ENCODE measurements at places on chromosomes 3 and 15. TPM values are rescaled to one million over a fixed set of nuclear protein-coding genes. Genes with fewer than 3 reads are reported as not detected.

GRCh38 chr3:46429671-46430070, 22.6 kb downstream of the CCRL2 start:
- H3K27me3 ChIP-seq = no peaks in the 10 kb centered on the region
- no peak overlapping the region for H3K27ac ChIP-seq
- H3K4me1 ChIP-seq = no peaks in the 10 kb centered on the region
- H3K4me3 ChIP-seq = no peak overlapping the region

DNA sequence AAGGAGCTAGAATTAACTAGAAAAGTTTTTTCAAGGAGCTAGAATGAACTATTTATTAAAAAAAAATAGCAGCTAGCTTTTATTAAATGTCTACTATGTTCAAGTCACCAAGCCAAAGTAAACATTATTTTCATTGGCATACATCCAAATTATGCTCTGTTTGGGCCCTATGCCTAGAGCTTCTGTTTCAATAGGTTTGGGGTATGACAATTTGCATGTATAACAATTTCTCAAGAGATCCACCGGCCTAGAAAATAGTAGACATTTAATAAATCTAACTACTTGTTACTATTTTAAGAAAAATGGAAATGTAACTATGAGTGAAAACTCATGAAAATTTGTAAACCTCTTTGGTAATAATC, 8.0 kb downstream of the GABRR3 start:
- H3K27ac ChIP-seq = no peak overlapping the region
- no peaks in the 10 kb centered on the region for H3K36me3 ChIP-seq
- no peaks in the 10 kb centered on the region for H3K27me3 ChIP-seq
- H3K4me3 ChIP-seq = no peak overlapping the region
- no peak for DNase-seq
- no peaks in the 10 kb centered on the region for H3K4me1 ChIP-seq

DNA sequence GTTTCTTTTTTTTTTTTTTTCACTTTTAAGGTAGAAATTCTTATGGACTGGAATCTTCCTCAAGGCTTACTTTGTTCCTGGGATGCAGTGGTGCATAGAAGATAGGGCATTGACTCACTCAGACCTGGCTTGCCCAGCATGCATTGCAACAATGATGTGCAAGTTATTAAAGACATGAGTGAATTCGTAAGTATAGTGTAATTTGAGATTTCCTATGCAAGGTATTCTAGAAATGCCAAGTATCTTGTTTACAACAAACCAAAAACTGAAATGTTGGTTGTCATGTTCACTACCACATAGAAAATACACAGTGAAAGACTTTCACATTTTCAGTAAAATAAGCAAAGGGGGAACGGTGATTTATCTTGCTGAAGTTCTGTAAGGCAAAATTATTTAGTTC, 56.5 kb upstream of the FNDC3B start:
- H3K27me3 ChIP-seq = no peaks in the 10 kb centered on the region
- no peak overlapping the region for H3K27ac ChIP-seq
- H3K4me3 ChIP-seq = no peak overlapping the region
- no peaks in the 10 kb centered on the region for H3K4me1 ChIP-seq
- no peak for DNase-seq

DNA sequence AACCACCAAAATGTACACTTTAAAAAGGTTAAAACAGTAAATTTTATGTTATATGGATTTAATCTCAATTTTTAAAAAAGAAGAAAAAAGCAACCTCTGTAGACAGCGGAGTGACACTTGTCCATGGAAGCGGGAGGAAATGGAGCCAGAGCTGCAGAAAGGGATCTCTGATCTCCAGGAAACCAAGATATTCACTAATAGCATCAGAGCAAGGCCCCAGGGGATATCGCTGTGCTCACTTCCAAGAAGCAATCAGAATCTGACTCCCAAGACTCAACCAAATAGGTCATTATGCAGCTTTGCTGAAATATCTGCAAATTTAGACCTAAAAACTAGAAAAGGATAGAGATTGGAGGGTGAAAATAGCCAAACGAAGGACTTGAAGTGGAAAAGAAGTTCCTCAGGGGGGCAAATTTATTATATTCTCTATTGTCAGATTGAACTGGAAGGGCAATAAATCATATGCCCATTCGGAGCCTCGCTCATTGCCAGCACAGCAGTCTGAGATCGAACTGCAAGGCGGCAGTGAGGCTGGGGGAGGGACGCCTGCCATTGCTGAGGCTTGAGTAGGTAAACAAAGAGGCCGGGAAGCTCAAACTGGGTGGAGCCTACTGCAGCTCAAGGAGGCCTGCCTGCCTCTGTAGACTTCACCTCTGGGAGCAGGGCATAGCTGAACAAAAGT, 62.0 kb upstream of the ATP2C1 start:
- no peaks in the 10 kb centered on the region for H3K36me3 ChIP-seq
- H3K4me1 ChIP-seq = no peaks in the 10 kb centered on the region
- no peaks in the 10 kb centered on the region for H3K27me3 ChIP-seq
- H3K27ac ChIP-seq = no peak overlapping the region
- no peak for DNase-seq

DNA sequence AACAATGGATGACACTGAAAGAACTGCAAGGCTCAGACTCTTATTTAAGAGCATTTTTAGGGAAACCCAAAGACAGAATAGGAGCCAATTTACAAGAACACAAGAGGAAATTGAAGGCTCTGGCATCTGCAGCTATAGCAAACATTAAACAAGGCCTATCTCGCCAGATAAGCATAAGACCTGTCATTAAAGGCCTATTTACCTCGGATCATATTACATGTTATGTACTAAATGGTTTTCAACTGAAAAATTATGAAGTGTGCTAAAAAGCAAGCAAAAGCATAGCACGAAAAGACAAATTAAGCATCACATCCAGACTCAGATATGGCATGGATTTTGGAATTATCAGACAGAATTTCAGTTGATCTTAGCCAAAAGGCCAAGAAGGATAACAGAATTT, 617.1 kb downstream of the SQOR start:
- no peak for DNase-seq
- H3K4me3 ChIP-seq = no peak overlapping the region
- no peak overlapping the region for H3K27ac ChIP-seq
- H3K27me3 ChIP-seq = no peaks in the 10 kb centered on the region
- no peaks in the 10 kb centered on the region for H3K36me3 ChIP-seq

GRCh38 chr3:179091113-179091512, 19.5 kb upstream of the ZMAT3 start:
- no peak overlapping the region for H3K27ac ChIP-seq
- no peaks in the 10 kb centered on the region for H3K4me1 ChIP-seq
- no peaks in the 10 kb centered on the region for H3K36me3 ChIP-seq

DNA sequence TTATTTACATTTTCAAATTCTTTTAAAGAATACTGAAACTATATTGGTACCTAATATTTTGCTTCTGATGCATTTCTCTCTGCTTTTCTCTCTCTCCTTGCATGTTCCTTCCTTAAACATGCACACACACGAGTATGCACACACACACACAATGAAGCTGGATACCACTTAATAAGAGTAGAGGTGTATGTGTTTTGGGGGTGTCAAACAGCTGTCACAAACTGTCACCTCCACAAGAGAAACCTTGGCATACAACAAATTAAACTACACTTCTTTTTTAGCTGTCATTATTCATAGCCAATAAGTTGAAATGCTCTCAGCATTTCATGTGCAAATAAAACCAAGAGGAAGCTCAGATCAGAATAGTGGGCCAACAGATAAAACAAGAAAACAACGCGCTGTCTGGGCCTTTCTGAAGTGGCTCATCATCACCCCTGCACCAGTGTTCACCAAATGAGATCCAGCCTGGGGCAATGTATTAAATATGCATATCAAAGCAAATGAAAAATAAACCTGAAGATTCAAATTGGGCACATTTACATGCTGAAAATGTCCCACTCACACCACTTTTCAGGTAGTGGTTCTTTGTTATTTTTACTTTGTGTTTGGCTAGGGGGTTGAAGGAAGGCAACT, 9.7 kb downstream of the MEIS2 start:
- no peak overlapping the region for H3K4me3 ChIP-seq
- peaks cover 4% of the 10 kb centered on the region for H3K36me3 ChIP-seq
- DNase-seq = peak; percentile 36
- H3K27ac ChIP-seq = no peak overlapping the region

DNA sequence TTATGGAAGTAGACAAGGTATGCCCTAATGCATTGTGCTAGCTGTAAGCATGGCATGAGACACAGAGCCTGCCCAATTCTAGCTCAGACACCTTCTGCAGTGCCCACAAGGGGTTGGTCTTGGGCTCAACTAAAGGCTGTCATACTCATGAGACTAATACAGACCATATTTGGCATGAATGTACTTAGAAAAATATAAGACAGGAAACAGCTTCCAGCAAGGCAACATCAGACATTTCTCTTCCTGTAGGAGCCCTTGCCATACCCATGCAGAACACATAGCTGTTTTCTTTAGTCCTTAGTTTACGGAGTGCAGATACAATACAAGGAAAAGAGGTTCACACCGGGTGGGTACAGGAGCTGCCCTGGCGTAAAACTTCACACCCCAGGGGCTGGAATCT, 30.5 kb upstream of the NR1I2 start:
- H3K4me3 ChIP-seq = no peak overlapping the region
- no peaks in the 10 kb centered on the region for H3K4me1 ChIP-seq
- no peak overlapping the region for H3K27ac ChIP-seq

- DNase-seq = no peak
- peak overlapping the region; percentile 87 for H3K4me3 ChIP-seq
- H3K36me3 ChIP-seq = no peaks in the 10 kb centered on the region
- peak overlapping the region; percentile 87 for H3K27ac ChIP-seq
- peaks cover 26% of the 10 kb centered on the region for H3K4me1 ChIP-seq
These were observed 1.9 kb downstream of the TNIK start for GRCh38 chr3:171458071-171458863.

GRCh38 chr3:167733961-167734497, 663 bp downstream of the PDCD10 start:
- H3K27me3 ChIP-seq = no peaks in the 10 kb centered on the region
- no peaks in the 10 kb centered on the region for H3K36me3 ChIP-seq
- DNase-seq = no peak
- H3K4me1 ChIP-seq = peaks cover 6% of the 10 kb centered on the region

GRCh38 chr15:98160236-98160635, 199.7 kb downstream of the ARRDC4 start:
- no peak for DNase-seq
- no peak overlapping the region for H3K27ac ChIP-seq
- no peaks in the 10 kb centered on the region for H3K27me3 ChIP-seq
- no peaks in the 10 kb centered on the region for H3K4me1 ChIP-seq
- no peaks in the 10 kb centered on the region for H3K36me3 ChIP-seq

DNA sequence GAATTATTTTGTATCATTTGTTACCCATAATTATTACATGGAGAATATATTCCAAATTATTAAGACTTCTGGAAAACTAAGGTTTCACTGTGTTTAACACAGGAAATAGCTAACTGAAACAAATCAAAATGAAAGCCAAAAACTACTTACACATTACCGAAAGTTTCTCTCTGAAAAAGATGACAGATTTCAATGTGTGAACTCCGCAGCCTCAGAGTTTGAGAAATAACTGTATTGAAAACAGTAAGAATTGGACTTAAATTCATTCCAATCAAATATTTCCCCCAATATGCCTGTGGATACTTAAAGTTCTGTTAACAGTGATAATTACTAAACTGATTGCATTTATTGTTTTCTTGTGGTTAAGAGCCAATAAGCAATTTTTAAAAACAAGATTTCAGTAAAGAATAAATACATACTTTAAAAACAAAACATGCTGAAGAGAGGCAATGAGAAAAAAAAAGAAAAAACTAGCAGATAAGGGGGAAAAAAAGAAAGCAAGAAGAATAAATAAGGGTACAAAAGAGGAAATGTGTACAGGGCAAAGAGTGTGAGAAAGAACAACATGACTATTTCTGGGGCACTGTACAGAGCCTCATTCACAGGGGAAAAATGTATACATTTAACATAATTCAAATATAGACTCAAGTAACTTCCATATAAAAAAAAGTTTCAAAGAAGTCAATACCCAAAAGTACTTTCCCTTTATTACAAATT, 30.7 kb downstream of the DENND4A start:
- no peaks in the 10 kb centered on the region for H3K27me3 ChIP-seq
- no peaks in the 10 kb centered on the region for H3K4me1 ChIP-seq
- no peaks in the 10 kb centered on the region for H3K36me3 ChIP-seq
- no peak overlapping the region for H3K4me3 ChIP-seq

- no peak overlapping the region for H3K4me3 ChIP-seq
- H3K4me1 ChIP-seq = no peaks in the 10 kb centered on the region
- H3K36me3 ChIP-seq = no peaks in the 10 kb centered on the region
- H3K27me3 ChIP-seq = no peaks in the 10 kb centered on the region
- no peak for DNase-seq
These were observed 628.2 kb downstream of the NR2F2 start for GRCh38 chr15:96958721-96959120.

- no peak for DNase-seq
- H3K4me1 ChIP-seq = no peaks in the 10 kb centered on the region
- H3K4me3 ChIP-seq = no peak overlapping the region
- H3K27ac ChIP-seq = no peak overlapping the region
- H3K27me3 ChIP-seq = no peaks in the 10 kb centered on the region
- H3K36me3 ChIP-seq = no peaks in the 10 kb centered on the region
These were observed 88.9 kb upstream of the PTX3 start for GRCh38 chr3:157347577-157348303.

- H3K4me3 ChIP-seq = peak overlapping the region; percentile 88
- DNase-seq = no peak
- no peaks in the 10 kb centered on the region for H3K36me3 ChIP-seq
- no peaks in the 10 kb centered on the region for H3K27me3 ChIP-seq
- H3K27ac ChIP-seq = peak overlapping the region; percentile 96
These were observed 627 bp downstream of the ACAD11 start for GRCh38 chr3:132659000-132659364.

H1-8 gene
- total RNA-seq = not detected

ARL6IP5 gene
- 101 TPM for total RNA-seq

SLCO3A1 gene
- 4.6 TPM for total RNA-seq

GOLGA8Q gene
- 1.8 TPM for total RNA-seq

VEPH1 gene
- total RNA-seq = 6.2 TPM

LNP1 gene
- 8.3 TPM for total RNA-seq

LRIG1 gene
- total RNA-seq = 139 TPM

DISP2 gene
- 7.8 TPM for total RNA-seq

ALS2CL gene
- 5.3 TPM for total RNA-seq

PSTPIP1 gene
- 3.3 TPM for total RNA-seq

ALDH1L1 gene
- 24.6 TPM for total RNA-seq

Measured in spinal cord (tissue), 10 donors.